ENCODE measurements at places on chromosomes 13 and 19.

GRCh38 chr13:106835477-106835876, 267.5 kb upstream of the ARGLU1 start:
- DNase-seq, result no peak
- H3K27ac ChIP-seq, result no peak overlapping the region
- no peaks in the 10 kb centered on the region for H3K27me3 ChIP-seq
- no peaks in the 10 kb centered on the region for H3K4me1 ChIP-seq

DNA sequence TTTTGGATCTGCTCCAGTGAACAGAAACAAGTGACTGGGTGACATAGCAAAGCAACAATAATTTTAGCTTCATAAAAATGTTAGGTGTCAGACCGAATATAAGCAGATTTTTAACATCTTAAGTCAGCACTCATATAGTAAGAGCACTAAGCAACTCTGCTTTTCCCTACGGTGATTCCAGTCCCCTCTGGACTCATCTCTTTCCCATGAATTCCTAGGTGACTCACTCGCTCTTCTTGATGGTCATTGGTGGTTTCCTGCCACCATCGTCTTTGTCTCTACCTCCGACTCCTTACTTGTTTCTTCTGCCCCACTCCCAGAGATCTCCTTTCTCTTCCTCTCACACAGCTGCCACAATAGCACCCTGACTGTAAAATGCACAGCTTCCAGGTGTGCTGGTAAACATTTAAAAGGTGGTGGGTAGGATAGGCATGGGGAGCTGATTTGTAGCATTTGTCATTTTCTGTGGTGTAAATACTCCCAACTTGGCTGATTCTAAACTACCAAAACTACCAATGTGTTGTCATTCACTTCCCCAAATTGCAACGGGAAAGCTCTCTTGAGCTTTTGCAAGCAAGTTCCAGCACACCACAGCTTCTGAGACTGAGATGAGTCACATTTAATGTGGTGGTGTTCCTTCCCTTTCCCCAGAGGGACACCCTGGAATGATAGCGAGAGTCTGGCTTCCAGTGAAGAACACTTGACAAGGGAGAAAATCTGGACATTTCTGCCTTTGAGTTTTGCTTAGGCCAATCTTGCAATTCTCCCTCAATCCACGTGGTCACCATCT, 42.8 kb upstream of the CLDN10 start:
- H3K27me3 ChIP-seq, result no peaks in the 10 kb centered on the region
- no peak for DNase-seq
- H3K27ac ChIP-seq, result no peak overlapping the region
- H3K4me3 ChIP-seq, result no peak overlapping the region

DNA sequence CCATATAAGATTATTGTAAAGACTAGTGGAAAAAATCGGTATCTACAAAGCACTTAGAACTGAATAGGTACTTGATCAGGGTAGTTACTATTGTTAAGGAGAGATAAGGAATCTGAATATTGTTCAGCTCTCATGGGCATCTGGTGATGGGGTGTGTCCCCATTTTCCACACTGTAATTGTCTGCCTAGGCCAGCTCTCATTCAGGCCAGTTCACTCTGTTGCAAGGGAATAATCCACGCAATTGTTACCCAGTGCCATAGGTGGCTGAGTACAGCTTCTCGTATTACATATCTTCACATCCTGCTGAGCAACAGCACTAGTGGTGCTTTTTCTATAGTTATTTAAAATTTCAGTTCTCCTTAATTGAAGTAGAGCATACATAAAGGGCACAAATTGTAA, 45.6 kb upstream of the C13orf42 start:
- no peak overlapping the region for H3K4me3 ChIP-seq
- no peak overlapping the region for H3K27ac ChIP-seq
- no peak for DNase-seq
- peaks cover 4% of the 10 kb centered on the region for H3K27me3 ChIP-seq
- H3K36me3 ChIP-seq, result no peaks in the 10 kb centered on the region

DNA sequence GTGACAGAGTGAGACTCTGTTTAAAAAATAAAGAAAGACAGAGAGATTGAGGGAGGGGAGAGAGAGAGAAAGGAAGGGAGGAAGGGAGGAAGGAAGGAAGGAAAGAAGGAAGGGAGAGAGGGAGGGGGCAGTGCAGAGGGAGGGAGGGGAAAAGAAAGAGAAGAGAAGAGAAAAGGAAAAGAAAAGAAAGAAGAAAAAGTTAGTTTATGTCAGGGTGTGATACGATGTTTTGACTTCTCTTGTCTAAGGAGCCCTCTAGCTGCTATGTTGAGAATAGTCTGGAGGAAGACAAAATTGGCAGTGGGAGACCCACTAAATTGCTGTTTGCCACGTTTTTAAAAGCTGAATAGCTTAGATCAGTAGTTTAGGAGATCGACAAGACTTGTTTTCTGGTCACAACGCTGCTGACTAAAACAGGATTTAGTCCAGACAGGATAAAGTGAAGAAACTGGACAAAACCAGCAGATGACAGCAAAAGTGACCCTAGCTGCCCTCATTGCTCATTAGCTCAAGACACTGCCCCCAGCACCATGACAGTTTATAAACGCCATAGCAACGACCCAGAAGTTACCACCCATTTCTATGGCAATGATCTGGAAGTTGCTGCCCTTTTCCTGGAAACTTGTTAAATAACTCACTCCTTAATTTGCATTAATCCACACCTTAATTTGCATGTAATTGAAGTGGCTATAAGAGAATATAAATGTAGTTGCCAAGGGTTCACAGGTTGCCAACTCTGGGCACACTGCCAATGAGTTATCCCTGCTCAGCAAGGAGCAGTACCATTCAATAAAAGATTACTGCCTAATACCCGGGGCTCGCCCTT, 11.1 kb downstream of the TEX101 start:
- H3K4me1 ChIP-seq, result peaks cover 14% of the 10 kb centered on the region
- H3K27me3 ChIP-seq, result peaks cover 12% of the 10 kb centered on the region
- no peak overlapping the region for H3K4me3 ChIP-seq
- DNase-seq, result no peak
- no peaks in the 10 kb centered on the region for H3K36me3 ChIP-seq
- H3K27ac ChIP-seq, result no peak overlapping the region

DNA sequence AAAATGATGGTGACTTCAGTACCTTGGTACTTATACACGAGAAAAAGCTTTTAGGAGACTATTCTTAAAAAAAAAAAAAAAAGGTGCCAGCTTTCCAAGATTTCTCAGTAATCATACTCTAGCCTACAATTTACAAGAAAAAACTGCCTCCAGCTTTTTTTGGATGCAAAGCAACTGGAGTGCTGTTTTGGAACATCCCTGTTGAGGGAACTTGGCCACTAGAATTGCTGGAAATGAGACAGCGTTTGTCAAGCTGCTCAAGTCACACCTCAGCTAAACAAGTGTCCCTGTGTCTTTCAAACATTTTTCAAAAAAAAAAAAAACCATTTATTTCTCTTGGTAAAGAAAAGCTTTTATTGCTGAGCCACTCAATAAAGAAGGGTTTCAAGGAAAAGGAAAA, 413.1 kb upstream of the ARGLU1 start:
- H3K4me3 ChIP-seq, result no peak overlapping the region
- no peaks in the 10 kb centered on the region for H3K36me3 ChIP-seq
- DNase-seq, result no peak
- H3K27ac ChIP-seq, result no peak overlapping the region

DNA sequence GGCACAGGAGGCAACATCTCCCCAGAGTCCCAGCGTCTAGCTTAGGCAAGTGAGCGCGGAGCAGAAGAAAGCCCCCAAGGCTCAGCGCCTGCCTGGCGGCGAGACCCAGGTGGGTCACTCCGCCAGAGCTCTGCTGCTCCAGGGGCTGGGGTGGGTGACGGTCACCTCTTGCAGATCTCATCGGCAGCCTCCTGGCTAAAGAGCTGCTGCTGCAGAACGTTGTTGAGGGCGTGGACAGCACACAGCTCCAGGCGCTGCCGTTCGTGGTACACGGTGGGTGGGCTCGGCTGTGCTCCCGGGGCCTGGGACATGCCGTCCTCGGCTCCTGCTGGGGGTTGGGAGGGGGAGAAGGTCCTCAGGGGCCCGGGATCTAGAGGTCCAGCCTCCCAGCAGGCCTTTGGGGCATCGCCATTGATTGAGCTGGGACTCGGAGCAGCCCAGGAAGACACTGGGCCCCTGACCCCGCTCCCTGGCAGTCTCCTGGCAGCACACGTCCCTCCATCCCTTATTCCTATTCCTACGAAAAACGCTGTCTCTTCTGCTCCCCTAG, 795 bp downstream of the JOSD2 start:
- peak overlapping the region; percentile 99 for H3K27ac ChIP-seq
- peaks cover 18% of the 10 kb centered on the region for H3K4me1 ChIP-seq
- H3K36me3 ChIP-seq, result peaks cover 12% of the 10 kb centered on the region
- peak overlapping the region; percentile 96 for H3K4me3 ChIP-seq
- peaks cover 3% of the 10 kb centered on the region for H3K27me3 ChIP-seq
- no peak for DNase-seq

GRCh38 chr13:32426191-32426989, 1.5 kb downstream of the N4BP2L1 start:
- H3K36me3 ChIP-seq, result peaks cover 40% of the 10 kb centered on the region
- peak; percentile 51 for DNase-seq
- peak overlapping the region; percentile 98 for H3K27ac ChIP-seq
- peaks cover 46% of the 10 kb centered on the region for H3K4me1 ChIP-seq
- peak overlapping the region; percentile 97 for H3K4me3 ChIP-seq

DNA sequence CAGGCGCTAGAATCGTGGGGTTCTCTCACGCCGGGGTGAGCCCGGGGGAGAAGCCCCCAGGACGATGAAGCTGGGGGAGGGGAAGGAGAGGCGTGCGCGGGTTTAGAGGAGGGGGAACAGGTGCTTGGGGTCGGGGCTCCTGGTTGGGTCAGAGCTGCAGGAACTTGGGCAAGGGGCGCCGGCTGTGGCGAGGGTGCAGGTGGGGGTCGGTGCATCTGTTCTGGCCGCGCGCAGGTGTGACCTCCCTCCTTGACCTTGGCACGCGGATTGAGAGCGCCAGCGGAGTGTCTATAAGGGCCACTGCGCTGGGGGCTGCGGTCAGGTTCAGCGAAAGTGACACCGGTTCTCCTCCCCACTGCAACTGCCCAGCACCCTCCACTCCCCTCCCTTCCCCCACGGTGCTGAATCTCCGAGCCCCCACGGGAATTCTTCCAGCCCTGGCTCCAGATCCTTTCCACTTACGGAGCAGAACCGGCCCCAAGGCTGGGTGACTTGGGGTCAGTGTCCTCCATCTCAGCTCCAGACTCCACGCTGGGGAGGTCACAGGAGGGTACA, 618 bp downstream of the TMEM38A start:
- peaks cover 27% of the 10 kb centered on the region for H3K4me1 ChIP-seq
- peaks cover 13% of the 10 kb centered on the region for H3K27me3 ChIP-seq
- peak overlapping the region; percentile 65 for H3K27ac ChIP-seq
- H3K4me3 ChIP-seq, result peak overlapping the region; percentile 73
- peak; percentile 1 for DNase-seq
- H3K36me3 ChIP-seq, result peaks cover 14% of the 10 kb centered on the region

DNA sequence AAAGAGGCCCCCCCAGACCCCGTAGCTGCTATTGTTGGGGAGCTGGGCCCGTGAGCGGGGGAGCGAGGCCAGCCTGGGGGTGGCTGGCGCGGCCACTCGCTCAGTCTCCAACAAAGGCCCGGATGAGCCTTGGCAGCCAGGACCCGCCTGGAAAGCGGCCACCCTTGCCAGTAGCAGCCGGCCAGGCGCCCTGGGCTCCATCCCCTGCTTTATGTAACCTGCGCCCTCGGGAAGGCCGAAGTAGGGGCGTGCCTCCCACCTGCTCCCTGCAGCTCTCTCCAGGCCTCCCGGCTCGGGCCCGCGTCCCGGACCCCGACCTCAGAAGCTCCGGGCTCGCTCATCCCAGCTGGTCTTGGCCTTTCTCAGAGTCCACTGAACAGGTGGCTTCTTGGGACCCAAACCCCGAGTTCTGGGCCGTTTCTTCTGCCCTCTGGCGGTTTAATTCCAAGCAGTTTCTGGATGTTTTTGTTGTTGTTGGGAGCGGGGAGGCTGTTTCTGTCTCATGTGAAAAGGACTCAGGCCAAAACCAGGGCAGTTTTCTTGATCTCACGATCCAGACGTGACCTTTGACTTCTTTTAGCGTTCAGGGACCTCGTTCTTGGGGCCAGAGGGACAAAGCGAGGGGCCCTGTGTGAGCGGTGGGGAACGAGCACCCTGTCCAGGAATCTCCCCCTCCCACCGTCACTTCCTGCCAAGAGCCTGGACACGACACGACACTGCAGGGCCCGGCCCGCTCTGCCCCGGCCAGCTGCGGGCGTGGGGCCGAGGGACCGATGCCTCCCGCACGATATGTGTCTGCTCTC, 1.2 kb downstream of the CDC34 start:
- no peaks in the 10 kb centered on the region for H3K27me3 ChIP-seq
- peak overlapping the region; percentile 88 for H3K4me3 ChIP-seq
- H3K36me3 ChIP-seq, result no peaks in the 10 kb centered on the region
- peak overlapping the region; percentile 88 for H3K27ac ChIP-seq
- peak; percentile 26 for DNase-seq

GRCh38 chr19:15297416-15298224, 34.7 kb downstream of the BRD4 start:
- H3K4me3 ChIP-seq, result peak overlapping the region; percentile 62
- H3K4me1 ChIP-seq, result peaks cover 87% of the 10 kb centered on the region
- H3K36me3 ChIP-seq, result peaks cover 20% of the 10 kb centered on the region
- no peaks in the 10 kb centered on the region for H3K27me3 ChIP-seq
- DNase-seq, result no peak

- H3K27ac ChIP-seq, result peak overlapping the region; percentile 5
- DNase-seq, result no peak
- peaks cover 6% of the 10 kb centered on the region for H3K36me3 ChIP-seq
- peaks cover 34% of the 10 kb centered on the region for H3K4me1 ChIP-seq
- H3K4me3 ChIP-seq, result peak overlapping the region; percentile 81
These were observed 1.8 kb downstream of the MAB21L1 start for GRCh38 chr13:35474496-35475211.

DNA sequence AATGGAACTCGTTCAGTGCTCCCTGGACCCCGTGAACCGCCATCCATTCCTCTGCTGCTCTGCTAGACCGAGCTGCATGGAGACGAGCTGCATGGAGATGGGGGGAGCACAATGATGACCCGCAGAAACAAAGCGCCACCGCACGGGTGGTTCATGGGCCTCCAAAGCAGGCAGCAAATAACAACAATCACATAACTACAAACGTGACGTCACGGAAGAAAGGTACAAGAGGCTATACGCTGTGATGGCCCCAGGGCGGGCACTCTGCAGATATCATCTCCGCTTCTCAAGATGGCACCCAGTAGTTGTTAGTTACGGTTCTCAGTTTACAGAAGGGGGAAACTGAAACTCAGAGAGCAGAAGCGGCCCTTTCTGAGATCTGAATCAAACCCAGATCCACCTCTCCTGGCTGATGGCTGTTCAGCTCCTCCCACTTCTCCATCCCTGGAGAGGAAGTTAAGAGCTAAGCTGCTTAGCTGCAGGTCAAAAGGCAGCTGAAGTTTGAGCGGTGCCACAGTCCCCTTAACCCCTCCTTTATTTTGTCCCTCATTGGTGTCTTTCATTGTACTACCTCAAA, 1.7 kb downstream of the ATP13A1 start:
- peak; percentile 38 for DNase-seq
- H3K4me1 ChIP-seq, result peaks cover 21% of the 10 kb centered on the region
- peak overlapping the region; percentile 91 for H3K4me3 ChIP-seq
- no peaks in the 10 kb centered on the region for H3K27me3 ChIP-seq
- H3K27ac ChIP-seq, result peak overlapping the region; percentile 95

GRCh38 chr13:50068508-50068907, 53.3 kb downstream of the KCNRG start:
- no peak overlapping the region for H3K27ac ChIP-seq
